MM.1S (cell line): ENCODE measurements at places on chromosomes 6 and 20.

GRCh38 chr6:44221291-44221960, 2.0 kb upstream of the SLC29A1 start:
- peak; percentile 73 for DNase-seq

- no peak for DNase-seq
Observed at GRCh38 chr20:45695496-45695895, 6.3 kb upstream of the WFDC13 start.

- DNase-seq = no peak
Observed at GRCh38 chr6:43703512-43704429, 16.2 kb upstream of the MRPS18A start.

- no peak for DNase-seq
Observed at GRCh38 chr20:14375416-14375985, 38.1 kb upstream of the FLRT3 start.

GRCh38 chr6:157104803-157105202, 218.5 kb downstream of the TMEM242 start:
- DNase-seq = no peak
